Stimulated activated CD4-positive, alpha-beta T cell treated with anti-CD3 and anti-CD28 coated beads, Interleukin-15, amount 100 ng/mL, for 24 hours (primary cell): ENCODE measurements at places on chromosomes 6 and 20.

GRCh38 chr20:58810879-58811250 lies 39.8 kb downstream of the GNAS-AS1 start:
- no peak for DNase-seq

GRCh38 chr6:43627008-43627825 lies 1.8 kb downstream of the GTPBP2 start:
- no peak for DNase-seq

GRCh38 chr6:168442646-168443045 lies 1.7 kb downstream of the SMOC2 start:
- DNase-seq, result no peak

- DNase-seq, result no peak
These were observed 5.8 kb upstream of the ZSCAN23 start for GRCh38 chr6:28449056-28449455.

DNA sequence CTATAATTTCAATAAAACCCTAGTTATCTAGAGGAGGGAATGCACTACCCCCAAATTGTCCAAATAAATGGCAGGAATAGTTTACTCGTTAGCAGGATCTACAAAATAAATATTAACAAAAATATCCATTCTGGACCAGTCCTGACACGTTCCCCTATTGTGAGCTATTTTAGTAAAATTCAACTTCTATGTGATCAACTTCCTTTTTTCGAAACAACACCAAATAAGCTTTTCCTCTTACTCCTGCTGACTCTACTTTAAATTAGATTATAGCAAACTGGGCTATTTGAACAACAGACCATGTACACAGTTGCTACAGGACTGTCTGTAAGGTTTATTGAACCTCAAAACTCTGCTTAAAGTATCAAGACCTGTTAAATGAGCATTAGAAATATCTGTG lies 154.3 kb downstream of the IPCEF1 start:
- no peak for DNase-seq

GRCh38 chr6:29762051-29762450 lies 38.8 kb downstream of the HLA-F start:
- DNase-seq, result no peak

- DNase-seq, result peak; percentile 68
These were observed 49.3 kb downstream of the PRR18 start for GRCh38 chr6:166258854-166259276.

- no peak for DNase-seq
These were observed 13.0 kb upstream of the MYL9 start for GRCh38 chr20:36528176-36528874.

- DNase-seq, result no peak
These were observed 75.5 kb downstream of the LAMA4 start for GRCh38 chr6:112178846-112179245.

DNA sequence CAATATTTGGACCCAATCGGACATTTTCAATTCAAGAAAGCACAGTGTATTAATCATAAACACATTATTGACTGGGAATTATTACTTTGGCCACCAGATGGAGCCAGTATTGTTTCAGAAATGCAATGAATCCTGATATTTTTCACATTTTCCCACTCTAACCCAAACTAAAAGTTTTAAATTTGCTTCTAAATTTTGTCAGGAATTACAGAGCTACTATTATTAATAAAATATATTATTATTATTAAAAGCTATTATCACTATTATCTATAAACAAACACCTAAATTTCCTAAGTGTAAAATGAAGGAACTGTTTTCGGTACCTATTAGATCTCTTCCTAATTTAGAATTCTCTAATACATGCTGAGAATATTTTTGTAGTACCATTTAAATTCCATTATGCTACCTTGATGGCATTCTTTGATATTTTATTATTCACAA lies 245.3 kb downstream of the OGFRL1 start:
- DNase-seq, result no peak

GRCh38 chr6:37659561-37659960 lies 38.1 kb downstream of the MDGA1 start:
- DNase-seq, result no peak

GRCh38 chr6:160812097-160812496 lies 110.1 kb downstream of the PLG start:
- DNase-seq, result no peak

GRCh38 chr20:15928946-15929345 lies 644.3 kb downstream of the KIF16B start:
- no peak for DNase-seq

- DNase-seq, result no peak
These were observed 17.0 kb downstream of the RNASET2 start for GRCh38 chr6:166939345-166939744.

DNA sequence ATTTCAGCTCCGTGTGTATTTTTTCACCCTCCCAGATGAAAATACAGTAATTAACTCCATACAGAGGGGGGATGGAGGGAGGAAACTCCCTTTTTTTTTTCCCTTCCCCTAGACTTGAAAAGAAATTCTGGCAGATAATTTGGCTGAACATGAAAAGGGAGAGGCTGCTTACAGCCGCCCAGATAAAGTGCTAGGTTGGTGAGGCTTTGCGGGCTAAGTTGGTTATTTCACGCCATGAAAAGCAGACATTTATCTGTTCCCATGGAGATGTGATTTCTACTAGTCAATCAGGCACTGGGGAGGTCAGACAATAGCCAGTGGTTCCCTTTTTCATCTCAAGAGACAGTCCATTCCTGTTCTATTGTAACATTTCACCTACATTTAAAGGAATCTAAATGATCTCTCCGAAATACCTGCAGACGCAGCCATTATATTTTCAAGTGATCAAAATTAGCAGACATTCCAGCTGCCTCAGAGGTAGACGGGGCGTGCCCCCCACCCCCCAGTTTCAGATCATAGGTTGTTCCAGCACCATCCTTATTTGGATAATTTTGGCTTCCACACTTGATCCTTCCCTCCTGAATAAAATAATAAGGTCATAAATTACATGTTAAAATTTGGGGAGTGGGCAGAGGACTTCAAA lies 143.9 kb upstream of the ZNF217 start:
- DNase-seq, result no peak

GRCh38 chr6:128005009-128005408 lies 104.2 kb upstream of the THEMIS start:
- no peak for DNase-seq

GRCh38 chr20:2691127-2691526 lies 1.5 kb upstream of the EBF4 start:
- no peak for DNase-seq

DNA sequence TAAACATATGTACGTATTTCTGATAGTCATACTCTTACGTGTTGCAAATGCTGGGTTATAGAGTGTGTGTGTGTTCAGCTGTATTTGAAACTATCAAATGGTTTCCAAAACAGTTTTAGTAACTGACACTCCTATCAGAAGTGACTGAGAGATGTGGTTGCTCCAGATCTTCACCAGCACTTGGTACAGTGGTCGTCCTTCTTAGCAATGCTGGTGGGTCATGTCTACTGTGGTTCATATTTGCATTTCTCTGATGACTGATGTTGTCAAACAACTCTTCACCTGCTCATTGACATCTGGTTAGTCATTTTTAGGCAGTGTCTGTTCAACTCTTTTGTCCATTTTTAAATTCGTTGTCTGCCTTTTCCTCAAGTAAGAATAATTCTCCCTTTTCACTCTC lies 259.3 kb downstream of the KIF16B start:
- DNase-seq, result no peak

DNA sequence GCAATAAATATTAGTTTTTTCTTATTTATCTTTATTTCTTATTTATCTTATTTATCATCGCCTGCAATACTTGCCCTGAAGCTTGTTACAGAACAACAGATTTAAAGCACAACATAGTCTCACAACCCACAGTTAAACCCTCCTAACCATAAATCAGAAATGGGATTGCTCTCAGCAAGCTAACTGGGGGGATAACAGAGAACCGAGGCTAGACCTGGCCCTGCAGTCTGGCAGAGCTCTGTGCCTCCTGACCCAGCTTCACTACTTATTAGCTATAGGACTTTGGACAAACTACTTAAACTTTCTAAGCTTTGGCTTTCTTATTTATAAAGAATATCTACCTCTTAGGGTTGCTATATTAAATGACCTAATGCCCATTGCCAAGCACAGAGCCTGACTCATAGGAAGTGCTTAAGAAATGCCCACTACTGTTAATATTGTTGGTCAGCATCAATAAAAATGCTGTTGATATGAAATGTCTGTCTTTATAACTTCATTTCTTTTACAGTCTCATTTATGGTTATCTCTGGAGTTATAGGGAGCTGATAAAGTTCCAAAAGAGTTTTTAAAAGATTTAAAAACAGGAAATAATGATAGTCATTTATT lies 87.9 kb upstream of the BEND6 start:
- no peak for DNase-seq

- no peak for DNase-seq
These were observed 264.5 kb downstream of the EYA4 start for GRCh38 chr6:133505681-133506080.
